ENCODE measurements at places on chromosomes 12 and 14.

GRCh38 chr12:124013073-124013472, 40.1 kb downstream of the ZNF664 start:
- DNase-seq: no peak

DNA sequence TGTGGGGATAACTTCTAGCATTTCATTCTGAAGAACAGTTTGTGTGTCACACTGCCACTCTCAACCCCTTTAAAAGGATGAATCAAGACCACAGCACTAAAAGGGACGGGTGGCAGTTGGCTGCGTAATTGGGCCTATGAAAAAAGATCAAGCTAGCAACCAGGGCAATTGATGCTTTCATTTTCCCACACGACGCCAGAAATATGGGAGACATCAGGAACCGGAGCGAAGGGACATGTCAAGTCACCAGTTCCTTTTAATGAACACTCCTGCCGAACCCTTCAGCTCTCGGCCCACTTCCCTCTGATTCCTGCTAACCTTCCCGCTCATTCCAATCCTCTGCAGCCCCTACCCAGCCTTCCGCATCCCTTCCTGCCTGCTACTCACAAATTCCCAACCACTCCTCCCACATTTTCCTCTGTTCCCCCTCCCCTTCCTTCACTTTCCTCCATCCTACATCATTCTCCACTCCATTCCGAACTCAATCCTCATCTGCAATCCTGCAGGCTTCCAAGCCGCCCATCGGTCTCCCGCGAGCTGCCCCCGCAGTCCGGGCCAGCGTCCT, 753 bp downstream of the CSRNP2 start:
- peak; percentile 6 for DNase-seq

DNA sequence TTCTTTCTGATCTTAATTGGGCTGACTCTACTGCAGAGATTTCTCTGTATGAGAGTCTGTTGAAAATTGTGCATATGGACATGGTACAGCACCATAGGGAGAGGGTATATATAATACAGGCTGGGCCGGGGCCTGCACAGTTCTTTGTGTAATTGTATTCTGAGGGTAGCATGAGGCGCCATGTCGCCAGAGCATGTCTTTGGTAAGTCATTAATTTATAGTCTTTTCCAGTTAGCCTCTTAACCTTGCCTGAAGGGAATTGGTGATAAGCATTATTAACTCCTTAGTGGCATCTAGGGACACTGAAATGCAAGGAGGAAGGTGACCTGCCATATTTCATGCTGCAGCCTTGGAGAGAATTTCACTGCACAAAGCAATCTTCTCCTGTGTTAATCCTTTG, 569.9 kb downstream of the TMTC2 start:
- no peak for DNase-seq

DNA sequence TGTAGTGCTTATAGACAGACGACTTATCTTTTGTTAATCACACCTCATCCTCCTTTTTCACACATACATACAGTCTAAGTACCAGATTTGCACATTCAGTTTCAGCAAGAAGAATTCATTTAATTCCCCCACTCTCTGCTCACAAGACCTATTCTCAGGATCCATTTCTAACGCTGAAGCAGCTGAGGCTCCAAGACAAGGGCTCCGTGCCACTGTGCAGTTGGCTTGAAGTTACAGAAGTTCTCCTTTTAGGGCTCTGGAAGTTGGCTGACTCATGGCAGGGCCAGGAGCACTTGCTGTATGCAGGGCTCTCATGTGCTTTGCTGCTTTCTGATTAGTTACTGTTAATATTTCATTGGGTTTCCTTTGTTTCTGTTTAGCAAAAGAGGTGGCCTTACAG, 1566.9 kb upstream of the TMEM132C start:
- no peak for DNase-seq

DNA sequence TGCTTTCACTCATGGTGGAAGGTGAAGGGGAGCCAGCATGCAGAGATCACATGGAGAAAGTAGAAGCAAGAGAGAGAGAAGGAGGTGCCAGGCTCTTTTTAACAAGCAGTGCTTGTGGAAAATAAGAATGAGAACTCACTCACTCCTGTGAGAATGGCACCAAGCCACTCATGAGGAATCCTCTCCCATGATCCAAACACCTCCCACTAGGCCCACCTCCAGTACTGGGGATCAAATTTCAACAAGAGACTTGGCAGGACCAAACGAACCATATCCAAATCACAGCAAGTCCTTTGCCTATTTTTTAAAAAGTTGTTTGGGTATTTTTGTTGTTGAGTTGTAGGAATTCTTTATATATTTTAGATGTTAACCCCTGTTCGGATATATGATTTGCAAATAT, 245.9 kb upstream of the ARID2 start:
- DNase-seq: no peak

All from stimulated activated CD4-positive, alpha-beta T cell treated with anti-CD3 and anti-CD28 coated beads, TNF-alpha, amount 100 ng/mL, for 48 hours (primary cell).